ENCODE measurements at places on chromosomes 4 and X. TPM values are rescaled to one million over a fixed set of nuclear protein-coding genes. Genes with fewer than 3 reads are reported as not detected.

- no peaks in the 10 kb centered on the region for H3K27me3 ChIP-seq
- H3K4me3 ChIP-seq, result no peak overlapping the region
- H3K4me1 ChIP-seq, result no peaks in the 10 kb centered on the region
These were observed 51.6 kb downstream of the PPP3CA start for GRCh38 chr4:101295691-101296090.

DNA sequence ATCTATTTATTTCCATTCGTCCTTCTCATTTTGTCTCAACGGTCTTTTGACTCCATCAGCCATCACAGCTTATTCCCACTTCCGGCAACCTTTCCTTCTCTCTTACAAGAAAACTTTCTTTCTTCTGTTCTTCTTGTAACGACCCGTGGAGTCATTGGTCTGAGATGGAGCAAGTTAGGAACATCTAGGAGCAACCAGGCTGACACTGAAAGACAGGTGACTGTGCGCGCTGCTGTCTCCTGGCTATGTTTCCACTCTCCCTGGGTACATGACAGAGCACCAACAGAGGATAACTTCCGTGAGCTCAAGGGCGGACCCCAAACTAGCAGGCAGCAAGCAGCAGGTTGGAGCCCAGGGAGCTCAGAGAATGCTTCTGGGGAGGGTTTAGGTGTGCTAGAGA, 2.5 kb downstream of the FGF5 start:
- peaks cover 92% of the 10 kb centered on the region for H3K27me3 ChIP-seq
- DNase-seq, result no peak
- no peaks in the 10 kb centered on the region for H3K36me3 ChIP-seq
- no peak overlapping the region for H3K4me3 ChIP-seq

DNA sequence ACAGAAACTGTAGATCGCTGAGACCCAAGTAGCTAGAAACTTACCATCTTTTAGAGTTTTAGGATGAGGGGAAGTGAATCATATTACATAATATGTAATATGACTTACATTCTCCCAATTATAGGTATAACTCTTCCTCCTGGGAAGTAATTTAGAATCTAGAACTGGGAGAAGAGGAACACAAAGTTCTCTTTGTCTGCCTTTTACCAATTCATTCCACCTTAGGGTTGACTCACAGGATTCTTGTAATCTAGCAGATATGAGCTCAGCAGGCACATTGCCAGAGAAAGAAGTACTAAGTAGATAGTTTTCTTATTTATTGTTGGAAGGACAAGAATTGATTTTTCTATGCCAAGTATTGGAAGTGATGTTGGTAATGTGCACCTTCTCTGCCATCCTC, 58.0 kb upstream of the CCSER1 start:
- no peak overlapping the region for H3K27ac ChIP-seq
- H3K4me1 ChIP-seq, result peaks cover 10% of the 10 kb centered on the region
- H3K27me3 ChIP-seq, result no peaks in the 10 kb centered on the region

DNA sequence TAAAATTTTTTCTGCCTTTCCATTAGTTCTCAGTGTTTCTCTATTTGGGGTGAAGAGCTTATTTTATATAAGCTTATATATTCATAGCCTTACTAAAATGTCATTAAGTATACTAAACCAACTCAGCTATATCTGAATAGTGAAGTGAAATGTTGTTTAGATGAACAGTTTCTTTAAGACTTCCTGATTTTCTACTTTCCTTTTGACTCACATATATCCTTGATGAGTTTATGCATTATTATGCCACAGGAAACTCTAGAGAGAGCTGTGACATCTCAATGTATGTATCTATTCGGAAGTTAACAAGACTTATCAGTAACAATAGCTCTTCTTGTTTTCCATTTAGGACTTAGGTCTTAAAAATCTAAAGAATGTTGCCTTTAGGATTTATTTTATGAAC, 1491.8 kb upstream of the IGFBP7 start:
- no peak overlapping the region for H3K4me3 ChIP-seq
- DNase-seq, result no peak
- no peaks in the 10 kb centered on the region for H3K36me3 ChIP-seq
- no peaks in the 10 kb centered on the region for H3K4me1 ChIP-seq
- H3K27ac ChIP-seq, result no peak overlapping the region
- H3K27me3 ChIP-seq, result no peaks in the 10 kb centered on the region

GRCh38 chr4:79576429-79576753, 168.4 kb upstream of the GK2 start:
- H3K4me3 ChIP-seq, result no peak overlapping the region
- DNase-seq, result peak; percentile 9
- H3K27ac ChIP-seq, result no peak overlapping the region
- no peaks in the 10 kb centered on the region for H3K27me3 ChIP-seq
- no peaks in the 10 kb centered on the region for H3K4me1 ChIP-seq

- H3K27me3 ChIP-seq, result no peaks in the 10 kb centered on the region
- H3K4me1 ChIP-seq, result peaks cover 14% of the 10 kb centered on the region
- H3K27ac ChIP-seq, result peak overlapping the region; percentile 8
- DNase-seq, result no peak
- peaks cover 4% of the 10 kb centered on the region for H3K36me3 ChIP-seq
These were observed 241.4 kb upstream of the ANXA3 start for GRCh38 chr4:78310007-78310739.

DNA sequence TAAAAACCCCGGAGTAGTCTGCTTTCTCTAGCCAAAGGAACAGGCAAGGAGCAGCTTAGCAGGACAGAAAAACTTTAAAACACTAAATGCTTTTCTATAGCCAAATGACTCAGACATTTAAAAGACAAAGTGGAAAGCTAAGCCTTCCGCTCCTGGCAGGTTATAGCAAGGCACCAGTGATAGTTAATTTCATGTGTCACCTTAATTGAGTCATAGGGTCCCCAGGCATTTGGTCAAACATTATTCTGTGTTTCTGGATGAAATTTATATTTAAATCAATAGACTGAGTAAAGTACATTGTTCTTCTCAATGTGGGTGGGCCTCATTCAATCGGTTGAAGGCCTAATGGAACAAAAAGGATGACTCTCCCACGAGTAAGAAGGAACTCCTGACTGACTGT, 885.7 kb upstream of the ADGRL3 start:
- DNase-seq, result no peak
- no peak overlapping the region for H3K4me3 ChIP-seq
- H3K27me3 ChIP-seq, result no peaks in the 10 kb centered on the region
- peak overlapping the region; percentile 22 for H3K27ac ChIP-seq
- H3K4me1 ChIP-seq, result peaks cover 6% of the 10 kb centered on the region

GRCh38 chr4:101103381-101104142, 243.8 kb downstream of the PPP3CA start:
- peaks cover 2% of the 10 kb centered on the region for H3K36me3 ChIP-seq
- no peak overlapping the region for H3K27ac ChIP-seq
- no peak overlapping the region for H3K4me3 ChIP-seq
- DNase-seq, result no peak

DNA sequence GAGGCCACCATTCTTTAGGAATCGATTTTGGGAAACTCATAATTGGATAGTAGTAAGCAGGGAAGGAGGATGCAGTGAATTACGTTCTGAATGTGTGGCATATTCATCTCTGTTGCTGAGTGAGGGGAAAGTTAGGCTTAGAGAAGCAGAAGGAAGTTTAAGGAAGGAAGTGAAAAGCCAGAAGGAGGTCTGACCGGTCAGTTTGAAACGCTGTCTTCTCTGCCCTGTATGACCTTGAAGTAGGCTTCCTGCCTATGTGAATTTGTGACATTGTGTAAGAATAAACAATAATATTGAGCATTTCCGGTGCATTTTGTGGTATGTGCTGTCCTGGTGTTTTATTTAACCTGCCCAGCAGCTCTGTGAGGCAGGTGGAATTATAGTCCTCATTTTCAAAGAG, 67.3 kb downstream of the PDLIM5 start:
- no peaks in the 10 kb centered on the region for H3K36me3 ChIP-seq
- H3K27ac ChIP-seq, result no peak overlapping the region
- H3K27me3 ChIP-seq, result no peaks in the 10 kb centered on the region
- no peak for DNase-seq
- H3K4me1 ChIP-seq, result peaks cover 16% of the 10 kb centered on the region
- no peak overlapping the region for H3K4me3 ChIP-seq

DNA sequence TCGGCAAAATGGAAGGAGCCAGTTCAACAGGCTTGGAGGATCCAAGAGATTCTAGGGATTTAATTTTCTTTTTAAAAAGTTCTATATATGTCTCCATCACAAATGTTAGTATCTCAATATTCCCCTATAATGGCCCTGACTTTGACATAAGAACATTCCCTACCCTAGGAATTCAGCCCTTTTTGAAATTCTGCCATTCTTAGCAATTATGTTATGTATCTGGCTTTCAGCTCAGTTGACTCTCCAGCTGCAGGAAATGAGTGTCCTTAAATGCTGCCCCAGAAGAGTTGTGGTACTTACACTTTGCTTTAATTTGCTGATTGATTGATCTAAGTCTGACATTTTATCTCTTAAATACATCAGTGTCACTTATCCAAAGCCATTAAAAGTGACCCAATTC, 1454.3 kb downstream of the FSTL5 start:
- H3K27ac ChIP-seq, result no peak overlapping the region
- H3K36me3 ChIP-seq, result no peaks in the 10 kb centered on the region
- no peak overlapping the region for H3K4me3 ChIP-seq
- H3K4me1 ChIP-seq, result no peaks in the 10 kb centered on the region
- no peak for DNase-seq

GRCh38 chr4:24589448-24589847, 5.1 kb upstream of the DHX15 start:
- peaks cover 7% of the 10 kb centered on the region for H3K27me3 ChIP-seq
- H3K36me3 ChIP-seq, result peaks cover 4% of the 10 kb centered on the region
- H3K4me1 ChIP-seq, result peaks cover 3% of the 10 kb centered on the region
- H3K4me3 ChIP-seq, result no peak overlapping the region

DNA sequence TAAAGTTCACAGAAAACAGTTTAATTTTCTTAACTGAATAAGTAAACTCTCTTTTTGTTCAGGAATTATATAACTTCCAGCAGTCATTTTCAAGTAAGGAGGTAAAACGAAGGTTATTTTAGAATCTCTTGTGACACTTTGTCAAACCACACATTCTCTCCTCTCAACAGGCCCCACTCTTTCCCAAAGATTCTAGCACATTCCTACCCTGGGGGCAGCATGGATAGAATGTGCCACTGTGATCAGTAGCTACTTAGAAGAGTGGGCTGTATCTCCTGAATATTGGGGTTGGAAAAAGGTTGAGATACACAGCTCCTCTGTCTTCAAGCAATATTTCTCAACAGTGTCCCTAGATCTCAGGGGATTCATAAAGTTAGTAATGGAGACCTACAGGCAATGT, 157.6 kb downstream of the EMCN start:
- H3K27ac ChIP-seq, result no peak overlapping the region
- DNase-seq, result no peak
- no peaks in the 10 kb centered on the region for H3K36me3 ChIP-seq
- no peaks in the 10 kb centered on the region for H3K4me1 ChIP-seq

GRCh38 chr4:40826821-40827220, 77.1 kb downstream of the NSUN7 start:
- peaks cover 11% of the 10 kb centered on the region for H3K4me1 ChIP-seq
- no peaks in the 10 kb centered on the region for H3K27me3 ChIP-seq
- DNase-seq, result no peak
- no peak overlapping the region for H3K27ac ChIP-seq
- peaks cover 14% of the 10 kb centered on the region for H3K36me3 ChIP-seq

GRCh38 chrX:123291623-123292022, 107.5 kb downstream of the GRIA3 start:
- H3K27me3 ChIP-seq, result no peaks in the 10 kb centered on the region
- H3K27ac ChIP-seq, result no peak overlapping the region
- no peak overlapping the region for H3K4me3 ChIP-seq
- no peaks in the 10 kb centered on the region for H3K4me1 ChIP-seq
- H3K36me3 ChIP-seq, result no peaks in the 10 kb centered on the region
- DNase-seq, result no peak

DNA sequence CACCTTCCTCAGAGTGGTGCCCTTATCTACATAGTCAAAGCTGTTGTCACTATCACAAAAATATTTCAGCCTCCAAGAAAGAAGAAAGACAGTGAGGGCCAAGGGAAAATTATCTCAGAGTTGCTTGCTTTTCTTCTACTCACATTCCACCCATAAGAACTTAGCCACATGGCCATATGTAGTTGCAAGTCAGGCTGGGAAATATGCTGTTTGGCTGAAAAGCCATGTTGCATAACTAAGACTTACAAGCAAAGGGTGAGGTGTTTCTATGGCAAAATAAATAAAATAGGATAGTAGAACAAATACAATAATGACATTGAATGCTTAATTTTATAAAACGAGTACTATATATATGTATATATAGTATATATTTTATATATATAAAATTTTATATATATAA, 365.9 kb upstream of the PABPC4L start:
- H3K36me3 ChIP-seq, result peaks cover 4% of the 10 kb centered on the region
- no peak overlapping the region for H3K27ac ChIP-seq
- H3K4me1 ChIP-seq, result no peaks in the 10 kb centered on the region
- no peak overlapping the region for H3K4me3 ChIP-seq

The IQSEC2 gene
- 1.7 TPM for total RNA-seq

The CT45A6 gene
- not detected for total RNA-seq

The PHOX2B gene
- 28.4 TPM for total RNA-seq

The PLXNB3 gene
- total RNA-seq, result 16.2 TPM

The SLC10A4 gene
- 2.0 TPM for total RNA-seq
